GDM1 (cell line): ENCODE measurements at places on chromosomes 1 and 21.

DNA sequence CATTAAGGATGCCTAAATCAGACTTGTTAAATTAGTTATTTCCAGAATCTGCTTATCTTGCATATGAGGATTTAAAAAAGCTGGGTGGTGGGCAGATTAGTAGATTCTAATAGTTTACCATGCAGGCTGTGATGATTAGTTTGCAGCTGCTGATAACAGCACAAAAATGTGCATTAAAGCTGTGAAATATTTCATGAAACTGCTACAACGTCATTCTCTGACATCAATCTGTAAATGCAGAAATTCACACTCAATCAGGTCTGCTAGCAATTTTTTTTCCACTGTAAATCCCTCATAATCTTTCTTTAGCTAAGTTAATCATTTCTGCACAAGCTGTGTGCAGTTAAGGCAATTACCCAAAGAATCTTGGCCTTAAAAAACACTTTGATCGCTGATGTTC lies 9.3 kb upstream of the RPE65 start:
- DNase-seq: no peak

- no peak for DNase-seq
These were observed 235.8 kb downstream of the TRABD2B start for GRCh38 chr1:47761201-47761930.

GRCh38 chr1:36207339-36207738 lies 16.9 kb upstream of the THRAP3 start:
- DNase-seq: no peak

- no peak for DNase-seq
These were observed at the start of gene ELAVL4 for GRCh38 chr1:50108497-50109059. Gene ELAVL4, plus strand, starts transcription at chr1:50108920. Its CDS starts 270 bp downstream, at chr1:50109190.

- no peak for DNase-seq
These were observed 20.8 kb downstream of the RNF2 start for GRCh38 chr1:185066181-185066580.

GRCh38 chr1:193019442-193020026 lies 39.6 kb downstream of the UCHL5 start:
- peak; percentile 7 for DNase-seq

DNA sequence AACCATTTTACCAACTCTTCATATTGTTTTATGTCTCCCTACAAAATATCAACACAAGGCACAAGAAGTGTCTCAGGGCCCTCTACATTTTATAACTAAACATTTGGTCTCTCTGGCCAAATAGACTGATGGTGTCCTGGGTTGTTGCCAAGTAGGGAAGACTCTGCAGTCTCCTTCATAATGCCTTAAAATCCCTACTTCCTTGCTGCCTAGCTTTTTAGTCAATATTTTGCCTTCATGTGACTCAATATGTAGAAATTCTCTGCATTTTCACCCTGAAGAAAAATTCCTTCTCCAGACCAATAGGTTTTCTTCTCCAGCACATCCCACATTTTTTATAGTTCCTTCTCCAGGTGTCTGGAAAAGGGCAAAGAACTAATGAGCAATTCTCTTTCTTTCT lies 72.6 kb upstream of the IPO9 start:
- no peak for DNase-seq

GRCh38 chr21:35451276-35451675 lies 402.2 kb upstream of the RUNX1 start:
- DNase-seq: no peak

DNA sequence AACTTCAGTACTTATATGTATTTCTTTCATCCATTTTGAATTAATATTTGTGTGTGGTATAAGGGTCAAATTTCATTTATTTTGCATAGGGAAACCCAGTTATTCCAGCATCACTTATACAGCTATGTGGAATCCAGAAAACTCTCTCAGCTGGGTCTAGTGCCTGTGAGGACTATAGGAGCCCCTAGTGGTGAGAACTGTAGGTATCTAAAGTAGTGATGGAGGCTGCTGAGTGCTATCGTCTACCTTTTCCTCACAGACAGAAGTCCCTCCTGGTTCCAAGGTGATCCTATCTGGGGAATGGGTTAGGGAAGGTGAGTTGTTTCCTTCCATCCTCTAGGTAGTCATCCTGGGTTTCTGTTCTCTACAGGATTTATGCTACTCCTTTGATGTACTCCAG lies 352.0 kb upstream of the C1orf87 start:
- no peak for DNase-seq

GRCh38 chr1:159600894-159601293 lies 13.3 kb downstream of the APCS start:
- DNase-seq: no peak

- DNase-seq: no peak
These were observed 84.4 kb downstream of the STUM start for GRCh38 chr1:226632922-226633351.

GRCh38 chr1:9593492-9594465 lies 5.1 kb downstream of the TMEM201 start:
- DNase-seq: peak; percentile 67

DNA sequence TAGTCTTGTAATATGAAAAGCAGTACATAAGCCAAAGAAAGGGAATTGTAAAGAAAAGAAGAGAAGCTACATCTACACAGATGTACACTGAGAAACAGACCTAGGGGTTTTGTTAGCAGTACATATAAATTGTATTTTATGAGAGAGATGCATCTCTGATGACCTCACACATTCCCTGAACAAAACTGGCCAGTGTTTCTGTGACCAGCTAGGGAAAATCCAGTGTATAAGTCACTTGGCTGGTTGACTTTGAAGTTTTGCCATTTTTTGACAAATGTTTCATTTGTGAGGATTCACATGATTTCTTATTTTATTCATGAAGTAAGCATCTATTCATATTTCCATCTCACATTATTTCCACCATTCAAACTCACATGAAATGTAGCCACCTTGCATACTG lies 28.3 kb upstream of the DYNLT5 start:
- no peak for DNase-seq
